Stimulated activated memory B cell treated with anti-CD40 and anti-IgM and Interleukin-4, amounts not matched to agents 10 μg/mL and 1 μg/mL and 100 μg/mL, for 72 hours (primary cell): ENCODE measurements at places on chromosomes 16 and 17.

- ATAC-seq, result no peak
Measured at GRCh38 chr17:51263006-51263405, 2.7 kb downstream of the UTP18 start.

DNA sequence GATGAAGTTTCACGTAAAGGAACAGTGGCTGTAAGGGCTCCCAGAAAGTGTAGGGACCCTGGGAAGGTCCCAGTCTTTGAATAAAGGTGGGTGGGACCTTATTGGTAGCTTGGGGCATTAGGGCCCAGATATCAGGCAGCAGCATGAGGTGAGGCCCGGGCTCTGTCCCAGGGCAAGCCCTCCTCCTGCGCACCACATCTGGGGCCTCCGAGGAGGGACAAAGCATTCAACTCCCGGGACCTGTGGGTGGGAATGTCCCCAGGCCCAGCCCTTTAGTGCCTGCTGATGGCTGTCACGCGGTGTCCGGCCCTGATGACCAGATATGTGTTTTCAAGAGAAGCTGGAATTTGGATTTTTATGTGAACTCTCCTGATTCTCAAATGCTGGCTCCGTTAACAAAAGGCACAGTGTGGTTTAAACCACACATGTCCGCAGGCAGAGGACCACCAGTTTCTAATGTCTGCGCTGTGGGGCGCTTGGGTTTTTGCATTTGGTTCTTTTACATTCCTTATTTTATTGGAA, 30.4 kb downstream of the RAI1 start:
- ATAC-seq, result no peak

DNA sequence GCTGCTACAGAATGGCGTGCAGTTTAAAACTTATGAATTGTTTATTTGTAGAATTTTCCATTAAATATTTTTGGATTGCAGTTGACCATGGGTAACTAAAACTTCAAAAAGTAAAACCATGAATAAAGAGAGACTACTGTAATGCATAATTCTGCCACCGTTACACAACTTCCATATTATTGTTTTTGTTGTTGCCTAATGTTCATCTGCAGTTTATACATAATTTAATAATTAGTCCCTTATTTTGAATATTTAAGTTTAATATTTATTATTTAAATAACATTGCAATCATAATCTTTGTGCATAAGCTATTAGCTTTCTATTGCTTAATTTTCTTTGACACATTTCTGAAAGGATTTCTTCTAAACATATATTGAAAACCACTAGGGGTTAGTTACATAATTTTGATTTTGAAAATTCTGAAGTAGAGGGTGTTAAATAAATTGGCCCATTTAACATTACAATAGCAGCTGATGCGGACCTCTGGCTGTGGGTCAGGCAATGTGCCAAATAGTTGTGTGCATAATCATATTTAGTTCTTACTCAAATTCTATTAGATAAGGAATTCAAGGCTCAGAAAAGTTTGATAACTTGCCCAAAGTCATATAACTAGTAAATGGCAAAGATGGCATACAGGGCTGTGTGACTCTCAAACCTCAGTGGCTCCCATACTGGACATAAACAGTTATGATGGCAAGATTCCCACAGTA, 31.1 kb downstream of the PPM1E start:
- ATAC-seq, result no peak

DNA sequence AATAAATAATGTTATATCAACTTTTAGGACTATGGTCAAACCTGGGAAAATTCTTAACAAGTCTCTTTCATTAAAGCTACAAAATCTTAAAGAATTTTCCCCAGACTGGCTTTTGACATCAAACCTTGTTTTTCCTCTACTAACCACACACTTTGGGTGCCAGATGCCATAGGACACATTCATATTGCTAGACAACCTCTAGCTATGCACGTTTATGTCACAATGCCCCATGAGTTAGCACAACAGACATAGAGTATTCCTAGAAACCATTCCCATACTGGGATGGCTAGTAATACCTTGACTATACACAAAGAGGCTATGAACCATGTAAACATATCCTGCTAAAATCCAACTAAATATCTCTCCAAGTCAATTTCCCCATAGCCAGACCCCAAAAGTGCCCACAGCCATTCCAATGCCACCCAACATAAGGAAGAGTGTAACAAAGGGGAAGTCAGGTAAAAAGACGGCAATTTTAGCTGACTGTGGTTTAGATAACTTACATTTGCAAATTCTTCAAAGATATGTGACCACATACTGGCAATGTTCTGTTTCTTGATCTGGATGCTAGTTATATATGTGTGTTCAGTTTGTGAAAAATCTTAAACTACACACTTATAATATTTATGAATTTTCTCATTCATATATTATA, 23.4 kb downstream of the SMURF2 start:
- no peak for ATAC-seq

DNA sequence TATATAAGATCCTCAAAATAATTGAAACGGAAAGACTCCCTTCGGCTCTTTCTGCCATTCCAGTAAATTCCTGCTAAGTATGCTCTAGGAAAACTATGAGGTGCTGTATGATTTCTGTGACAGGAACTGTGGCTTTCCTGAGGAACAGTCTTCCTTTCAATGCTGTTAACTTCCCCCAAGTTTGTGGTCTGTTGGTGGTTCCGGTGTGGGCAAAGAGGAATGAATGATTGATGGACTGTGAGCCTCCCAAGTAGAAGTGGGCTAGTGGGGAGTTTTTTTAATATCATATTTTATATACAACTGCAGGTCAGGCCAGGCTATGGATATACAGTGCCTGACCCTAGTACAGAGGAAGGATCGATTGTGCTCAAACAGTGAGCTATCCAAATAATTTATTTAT, 560.7 kb upstream of the RBFOX1 start:
- ATAC-seq, result no peak

DNA sequence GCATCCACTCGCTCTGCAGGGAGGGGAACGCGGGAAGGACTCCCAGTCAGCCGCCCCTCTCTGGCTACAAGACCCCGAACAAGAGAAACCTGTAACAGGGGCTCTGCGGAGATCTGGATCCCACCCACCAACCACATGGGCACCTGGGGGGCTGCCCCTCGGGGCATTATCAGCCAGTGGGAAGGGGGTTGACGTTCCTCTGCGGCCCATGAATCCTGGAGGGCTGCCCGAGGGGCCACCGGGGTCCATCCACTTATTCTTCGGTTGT, 1.8 kb upstream of the PCGF2 start:
- ATAC-seq, result no peak

- no peak for ATAC-seq
Measured at GRCh38 chr16:27359051-27359450, 42.9 kb upstream of the IL21R start.

DNA sequence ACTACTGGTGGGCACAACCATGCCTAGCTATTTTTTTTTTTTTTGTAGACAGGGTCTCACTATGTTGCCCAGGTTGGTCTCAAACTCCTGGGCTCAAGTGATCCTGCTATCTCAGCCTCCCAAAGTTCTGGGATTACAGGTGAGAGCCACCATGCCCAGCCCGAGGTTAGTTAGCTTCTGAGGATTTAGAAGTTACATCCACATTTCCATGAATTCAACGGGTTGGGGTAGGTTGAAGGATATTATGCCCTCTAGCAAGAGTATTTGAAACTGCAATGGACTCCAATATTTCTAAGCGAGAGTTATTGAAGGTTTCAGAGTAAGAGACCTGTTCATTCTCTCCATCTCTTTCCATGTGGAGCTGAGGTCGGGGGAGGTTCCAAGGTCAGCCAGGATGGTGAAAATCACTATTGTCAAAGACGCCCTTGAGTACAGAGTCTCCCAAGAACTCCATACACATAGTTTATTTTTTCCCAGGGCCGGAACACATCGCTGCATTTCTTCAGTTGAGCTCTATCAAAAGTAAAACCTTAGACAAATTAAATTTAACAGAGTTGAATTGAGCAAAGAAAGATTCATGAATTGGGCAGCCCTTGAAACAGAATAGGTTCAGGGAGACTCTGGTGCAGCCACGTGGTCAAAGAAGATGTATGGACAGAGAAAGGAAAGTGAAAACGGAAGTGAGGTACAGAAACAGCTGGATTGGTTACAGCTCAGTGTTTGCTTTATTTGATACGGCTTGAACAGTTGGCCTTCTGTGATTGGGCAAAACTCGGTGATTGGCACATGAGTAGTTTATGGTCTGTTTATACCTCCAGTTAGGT, 19.0 kb upstream of the ITPRIPL2 start:
- ATAC-seq, result peak; percentile 69

GRCh38 chr17:10657148-10657547, at the start of gene MYH3:
MYH3 (minus strand) TSS chr17:10657309; CDS start chr17:10655064, 2,245 bp downstream.
- no peak for ATAC-seq

DNA sequence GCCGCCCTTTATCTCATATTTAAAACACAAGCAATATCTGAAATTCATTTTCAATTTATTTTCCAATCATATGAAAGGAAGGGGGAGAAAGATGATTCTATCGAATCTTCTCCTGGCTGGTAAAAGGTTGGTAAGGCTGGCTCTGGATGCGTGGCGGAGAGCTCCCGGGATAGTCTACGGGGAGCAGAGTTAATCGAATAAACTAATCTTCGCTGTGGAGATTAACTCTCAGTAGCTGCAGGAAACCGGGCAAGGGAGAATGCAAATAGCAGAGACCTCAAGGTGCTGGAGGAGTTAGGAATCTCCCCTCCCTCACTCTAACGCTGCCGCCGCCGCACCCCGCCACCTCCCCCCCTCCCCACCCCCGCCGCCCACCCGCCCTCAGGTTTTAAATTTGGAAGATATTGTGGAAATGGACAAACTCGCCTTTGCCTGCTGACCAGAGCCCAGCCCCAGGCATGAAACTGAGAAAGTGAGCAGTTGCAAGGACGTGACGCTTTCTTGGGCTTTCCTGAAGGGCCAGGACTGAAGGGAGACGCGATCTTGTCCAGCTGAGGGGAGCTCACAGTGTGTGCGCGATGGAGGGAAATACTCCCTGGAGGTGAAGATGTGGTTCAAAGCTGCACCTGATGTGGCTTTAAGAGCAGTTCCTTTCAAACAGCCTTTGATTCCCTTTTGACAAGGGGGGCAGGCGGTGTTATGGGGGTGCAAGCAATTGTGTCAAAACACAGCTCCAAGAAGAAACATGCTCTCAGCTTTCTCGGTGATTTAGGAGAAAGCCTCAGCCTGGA, 308.2 kb upstream of the IRX3 start:
- no peak for ATAC-seq

DNA sequence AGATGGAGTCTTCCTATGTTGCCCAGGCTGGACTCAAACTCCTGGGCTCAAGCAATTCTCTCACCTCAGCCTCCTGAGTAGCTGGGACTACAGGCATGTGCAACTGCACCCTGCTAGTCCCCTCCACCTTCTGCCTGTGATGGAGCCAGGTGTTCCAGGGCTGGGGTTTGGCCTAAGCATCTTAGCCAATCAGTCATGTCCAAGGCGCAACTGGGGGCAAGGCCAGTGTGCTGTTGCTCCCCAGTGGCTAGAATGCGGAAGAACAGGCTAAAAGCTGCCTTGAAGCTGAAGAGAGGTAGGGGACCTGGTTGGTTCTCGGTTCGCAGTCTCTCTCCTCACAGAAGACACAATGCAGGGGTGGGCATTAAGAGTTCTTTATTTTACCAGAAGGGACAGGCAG, 18.6 kb downstream of the FLOT2 start:
- peak; percentile 50 for ATAC-seq
